ENCODE measurements at places on chromosomes 16 and 17. TPM values are rescaled to one million over a fixed set of nuclear protein-coding genes. Genes with fewer than 3 reads are reported as not detected.

The SLC4A1 gene
- 0.05 TPM for total RNA-seq

DNA sequence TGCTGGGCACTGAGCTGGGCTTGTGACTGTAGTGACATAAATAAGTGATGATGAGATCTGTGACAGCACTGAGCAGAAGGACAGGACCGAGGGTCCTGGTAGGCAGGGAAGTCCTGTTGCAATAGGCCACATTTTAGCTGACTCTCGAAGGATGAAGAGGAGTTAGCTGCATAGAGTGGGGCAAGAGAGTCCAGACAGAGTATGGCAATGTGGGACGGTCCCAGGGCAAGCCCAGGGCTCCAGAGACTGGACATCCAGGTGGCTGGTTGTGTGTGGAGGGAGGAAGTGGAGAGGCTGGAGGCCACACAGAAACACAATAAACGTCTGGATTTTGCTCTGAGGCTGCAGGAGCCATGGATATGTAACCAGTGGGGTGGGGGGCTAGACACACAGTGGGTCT is 64.5 kb upstream of the ZNF423 start:
- DNase-seq: no peak

GRCh38 chr17:60941028-60941427 is 263.4 kb downstream of the BCAS3 start:
- no peak for DNase-seq

GRCh38 chr16:75265911-75266701 is 14.7 kb upstream of the BCAR1 start:
- DNase-seq: peak; percentile 90

DNA sequence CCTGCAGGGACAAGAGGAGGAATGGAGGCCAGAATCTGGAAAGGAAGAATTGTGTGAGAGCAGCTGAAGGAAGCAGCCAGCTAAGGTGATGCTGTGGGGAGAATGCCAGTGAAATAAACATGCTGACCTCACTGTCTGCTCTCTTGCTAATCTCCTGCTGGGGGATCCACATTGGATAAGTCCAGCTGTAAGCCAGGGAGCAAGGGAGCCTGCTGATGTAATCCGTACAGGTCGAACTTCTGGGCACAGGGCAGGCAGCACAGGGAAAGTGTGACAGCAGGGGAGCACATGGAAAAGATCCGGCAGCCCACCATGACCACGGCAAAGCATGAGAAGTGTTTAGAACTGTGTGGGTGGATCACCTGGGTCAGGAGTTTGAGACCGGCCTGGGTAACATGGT is 7.5 kb upstream of the XPO6 start:
- DNase-seq: no peak

Measured in WTC11 (cell line).